Renal pelvis (tissue), 12 donors: ENCODE measurements at places on chromosomes 3 and 15. TPM values are rescaled to one million over a fixed set of nuclear protein-coding genes. Genes with fewer than 3 reads are reported as not detected.

DNA sequence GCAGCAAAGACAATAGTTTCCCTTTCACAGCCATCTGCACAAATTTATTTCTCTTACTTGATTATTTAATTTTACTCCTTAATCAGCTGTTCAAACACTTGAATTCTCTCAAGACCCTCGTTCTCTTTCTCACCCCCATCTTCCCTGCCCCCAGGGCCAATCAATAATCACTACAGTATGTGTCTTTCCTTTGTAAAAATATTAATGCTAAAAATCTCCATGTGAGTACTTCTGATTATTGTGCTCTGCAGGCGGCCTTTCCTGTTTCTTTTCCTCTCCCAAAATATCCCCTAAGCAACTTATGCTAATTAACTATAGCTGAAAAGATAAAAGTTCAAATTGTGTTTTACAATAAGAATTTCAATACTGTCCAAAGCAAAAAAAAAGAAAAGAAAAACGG lies 617.0 kb upstream of the CBLB start:
- no peak for DNase-seq

- no peak for DNase-seq
These were observed 115.5 kb downstream of the GMNC start for GRCh38 chr3:190746986-190747385.

DNA sequence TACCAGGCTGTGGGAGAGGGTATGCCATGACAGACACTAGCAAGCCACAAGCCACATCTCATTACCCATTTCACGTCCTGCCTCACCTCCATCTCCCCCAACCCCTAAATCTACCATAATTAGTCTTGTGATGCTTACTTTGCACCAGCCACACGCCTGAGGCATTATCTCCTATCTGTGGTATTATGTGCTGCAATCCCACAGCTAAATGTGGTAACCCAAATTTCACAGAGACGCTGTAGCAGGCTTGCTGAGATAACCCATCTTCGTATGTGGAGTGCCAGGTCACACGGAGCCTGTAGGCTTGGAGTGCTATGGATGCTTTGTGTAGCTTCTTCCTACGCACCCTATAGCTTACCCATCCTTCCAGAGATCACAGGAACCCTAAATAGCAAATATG lies 256.7 kb upstream of the KCNH8 start:
- no peak for DNase-seq

- no peak for DNase-seq
These were observed 300.4 kb upstream of the RASGRP1 start for GRCh38 chr15:38864827-38865581.

GRCh38 chr3:10546181-10546624 lies 40.8 kb upstream of the ATP2B2 start:
- DNase-seq: no peak

DNA sequence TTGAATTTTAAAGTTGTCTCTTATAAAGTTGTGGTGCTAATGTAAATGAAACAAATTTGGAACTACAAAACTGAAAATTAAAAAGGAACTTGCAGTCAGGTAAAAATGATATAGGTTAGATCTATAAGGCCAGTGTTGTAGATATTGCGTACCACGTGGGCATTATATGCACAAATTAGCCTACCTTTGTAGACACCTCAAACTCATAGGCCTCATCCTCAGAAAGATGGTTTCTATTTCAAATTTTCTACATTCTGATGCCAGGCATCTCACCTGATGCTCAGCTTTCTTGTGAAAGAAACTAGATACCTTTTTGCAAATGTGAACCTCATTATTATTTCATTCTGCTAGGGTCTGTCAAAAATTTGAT lies 25.6 kb downstream of the TMEM207 start:
- DNase-seq: no peak

- no peak for DNase-seq
These were observed 4.5 kb downstream of the PLXNB1 start for GRCh38 chr3:48425281-48425812.

DNA sequence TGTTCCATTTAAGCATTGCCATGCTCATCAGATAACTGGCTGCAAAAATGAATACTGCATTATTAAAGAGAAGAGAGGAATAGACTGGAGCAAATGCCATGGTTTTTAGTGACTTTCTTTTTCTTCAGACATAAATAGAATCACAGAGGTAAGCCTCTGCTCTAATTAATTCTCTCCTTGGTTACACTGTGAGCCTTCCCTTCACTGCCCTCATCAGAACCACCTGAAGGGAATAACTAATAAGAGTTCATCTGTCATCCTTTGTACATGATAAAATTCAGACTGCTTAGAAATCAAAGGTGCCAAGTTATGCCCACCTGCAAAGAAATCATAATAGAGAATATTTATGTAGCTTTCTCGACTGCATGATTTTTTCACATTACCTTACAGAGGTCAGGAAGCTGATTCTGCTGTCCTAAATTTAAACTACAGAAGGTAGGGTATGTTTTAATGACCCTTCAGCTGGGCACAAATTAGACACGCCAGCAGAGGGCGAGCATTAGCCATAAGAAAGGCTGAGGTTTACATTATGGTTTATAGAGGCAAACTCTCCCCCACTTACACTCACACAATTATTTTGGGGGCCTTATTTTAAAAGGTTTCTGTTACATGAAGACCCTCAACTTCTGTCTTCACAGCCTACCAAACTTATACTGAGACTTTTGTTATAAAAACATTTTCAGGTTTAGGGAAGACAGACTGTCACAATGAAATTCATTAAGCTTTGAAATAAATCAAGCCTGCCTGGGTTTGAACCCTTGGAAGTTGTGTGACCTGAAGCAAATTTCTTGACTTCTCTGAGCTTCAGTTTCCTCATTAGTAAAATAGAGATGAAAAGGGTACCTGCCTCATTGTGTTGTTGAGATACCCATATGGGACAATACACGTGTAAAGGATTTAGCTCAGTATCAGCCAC lies 15.3 kb upstream of the UNC13C start:
- DNase-seq: peak; percentile 12

DNA sequence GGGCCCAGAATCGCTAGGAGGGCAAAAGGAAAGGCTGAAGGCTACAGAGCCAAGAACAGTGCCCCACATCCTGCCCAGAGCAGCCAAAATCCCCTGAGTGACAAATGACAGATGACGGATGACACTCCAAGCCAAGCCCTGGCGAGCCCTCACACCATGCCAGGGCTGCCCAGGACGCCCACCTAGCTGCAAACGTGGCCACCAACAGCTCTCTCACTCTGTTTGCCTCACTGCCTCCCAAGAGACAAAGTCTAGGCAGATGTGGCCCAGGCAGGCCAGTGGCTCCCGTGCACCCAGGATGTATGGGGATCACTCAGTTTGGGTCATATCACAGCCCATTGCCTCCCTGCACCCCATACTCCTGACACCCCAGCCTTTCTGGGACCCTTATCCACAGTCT lies 270.1 kb upstream of the NSMCE3 start:
- no peak for DNase-seq

GRCh38 chr3:101423984-101424888 lies 88.8 kb downstream of the SENP7 start:
- no peak for DNase-seq

DNA sequence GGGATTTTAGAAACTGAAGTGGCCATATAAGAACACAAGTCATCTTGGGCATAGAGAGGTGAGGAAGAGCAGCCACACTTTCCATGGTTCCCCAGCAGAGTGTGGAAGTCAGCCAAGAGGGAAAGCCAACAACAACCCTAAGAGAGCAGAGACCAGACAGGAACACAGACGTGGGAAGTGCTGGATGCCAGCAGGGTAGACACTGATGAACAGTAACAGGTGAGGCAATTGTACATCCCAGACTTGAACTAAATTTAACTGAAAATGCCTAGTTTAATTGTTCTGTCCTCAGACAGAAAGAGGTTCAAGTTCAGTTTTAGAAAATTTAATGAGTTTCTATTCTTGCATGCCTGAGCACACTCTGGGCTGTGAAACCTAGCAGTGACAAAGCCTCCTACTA lies 212.1 kb downstream of the ATP8B4 start:
- no peak for DNase-seq

GRCh38 chr15:67855842-67856241 lies 16.0 kb upstream of the RNU6-1 start:
- DNase-seq: no peak

DNA sequence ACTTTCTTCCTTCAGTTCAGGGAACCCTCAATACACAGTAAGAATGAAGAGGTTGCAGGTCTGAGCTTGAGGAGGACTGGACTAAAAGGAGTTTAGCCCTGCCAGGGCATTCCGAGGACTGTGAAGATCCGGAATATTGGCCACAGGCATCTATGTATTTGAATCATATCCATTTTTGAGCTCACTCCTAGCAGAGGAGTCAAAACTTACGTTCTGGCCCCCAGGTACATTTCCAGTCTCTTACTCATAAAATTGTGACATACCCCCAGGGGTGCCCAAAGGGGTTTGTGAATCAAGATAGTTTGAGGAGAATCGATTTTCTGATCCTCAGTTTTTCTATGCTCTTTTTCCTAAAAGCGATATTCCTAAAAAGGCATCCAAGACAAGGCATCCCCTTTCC lies 27.6 kb upstream of the SRP14 start:
- no peak for DNase-seq

- DNase-seq: no peak
These were observed 201.3 kb downstream of the XXYLT1 start for GRCh38 chr3:195069501-195070251.

DNA sequence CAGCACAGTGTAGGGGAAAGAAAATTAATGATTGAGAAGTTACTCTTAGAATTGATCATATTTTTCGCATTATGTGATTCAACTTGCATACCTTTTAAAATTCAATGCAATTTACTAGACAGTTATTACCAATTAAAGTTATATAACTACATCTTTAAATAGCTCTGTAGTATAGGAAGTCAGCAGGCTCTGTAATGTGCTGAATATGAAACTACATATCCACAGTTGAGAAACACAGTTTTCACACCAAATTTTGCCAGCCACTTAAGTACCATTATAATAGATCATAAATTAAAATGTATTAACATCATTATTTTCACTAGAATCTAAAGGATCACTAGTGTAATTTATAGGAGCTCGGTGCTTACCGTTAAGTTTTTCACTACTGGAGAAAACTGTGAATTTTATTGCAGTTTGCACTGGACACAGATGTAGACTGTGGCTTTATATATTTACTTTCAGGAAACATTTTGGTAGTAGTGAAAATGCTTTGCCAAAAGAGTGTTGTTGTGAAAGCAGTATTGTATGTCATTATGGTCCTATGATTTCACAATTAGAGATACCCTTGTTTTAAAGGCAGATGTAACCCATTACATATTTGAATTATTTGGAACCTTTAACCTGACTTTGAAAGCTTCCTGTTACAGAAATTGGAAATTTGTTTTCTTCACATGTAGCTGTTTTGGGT lies 113.6 kb downstream of the PLCL2 start:
- no peak for DNase-seq

GRCh38 chr15:85515212-85515611 lies 134.8 kb downstream of the AKAP13 start:
- no peak for DNase-seq

- no peak for DNase-seq
These were observed 53.5 kb downstream of the MSL2 start for GRCh38 chr3:136142592-136142991.

GRCh38 chr3:20747741-20748140 lies 561.7 kb upstream of the SGO1 start:
- no peak for DNase-seq

DNA sequence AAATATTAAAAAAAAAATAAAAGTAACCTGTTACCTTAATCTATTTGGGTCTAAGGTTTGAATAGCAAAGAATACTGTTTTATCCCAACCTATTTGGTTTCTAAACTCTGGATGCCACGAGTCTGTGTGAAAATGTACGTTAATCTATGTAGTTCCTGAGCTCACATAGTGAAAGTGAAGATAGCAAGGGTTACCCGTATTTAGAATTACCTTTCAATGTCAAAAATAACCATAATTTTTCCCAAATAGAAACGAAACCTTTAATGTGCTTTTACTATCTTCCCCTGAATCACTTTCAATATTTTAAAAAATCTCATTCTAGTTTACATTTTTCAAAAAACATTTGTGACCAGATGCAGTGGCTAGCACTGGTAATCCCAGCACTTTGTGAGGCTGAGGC lies 5.8 kb upstream of the USP50 start:
- DNase-seq: no peak

- DNase-seq: no peak
These were observed 35.1 kb downstream of the SLMAP start for GRCh38 chr3:57791245-57791644.

- no peak for DNase-seq
These were observed 21.4 kb downstream of the MB21D2 start for GRCh38 chr3:192896208-192896607.

- DNase-seq: no peak
These were observed 96.3 kb downstream of the IGSF11 start for GRCh38 chr3:118938183-118938961.

- DNase-seq: no peak
These were observed 38.1 kb downstream of the FSIP1 start for GRCh38 chr15:39744334-39745103.

DNA sequence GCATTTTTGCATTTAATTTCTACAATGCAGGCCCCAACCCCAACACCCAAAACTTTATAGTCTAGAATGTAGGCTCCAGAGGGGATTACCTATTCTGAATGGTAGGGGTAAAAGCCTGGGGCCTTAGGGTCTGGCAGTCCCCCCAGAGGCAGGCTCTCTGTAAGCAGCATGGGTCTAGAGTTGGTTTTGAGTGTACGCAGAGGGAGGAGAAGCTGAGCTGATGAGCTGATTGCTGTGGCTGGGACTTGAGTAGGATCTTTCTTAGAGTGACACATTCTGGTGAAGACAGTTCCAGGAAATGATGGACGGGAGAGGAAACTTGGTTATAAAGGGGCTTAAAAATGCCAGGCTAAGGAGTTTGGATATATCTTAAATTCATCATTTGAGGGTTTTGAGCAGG lies 2.1 kb downstream of the LPP start:
- no peak for DNase-seq

DNA sequence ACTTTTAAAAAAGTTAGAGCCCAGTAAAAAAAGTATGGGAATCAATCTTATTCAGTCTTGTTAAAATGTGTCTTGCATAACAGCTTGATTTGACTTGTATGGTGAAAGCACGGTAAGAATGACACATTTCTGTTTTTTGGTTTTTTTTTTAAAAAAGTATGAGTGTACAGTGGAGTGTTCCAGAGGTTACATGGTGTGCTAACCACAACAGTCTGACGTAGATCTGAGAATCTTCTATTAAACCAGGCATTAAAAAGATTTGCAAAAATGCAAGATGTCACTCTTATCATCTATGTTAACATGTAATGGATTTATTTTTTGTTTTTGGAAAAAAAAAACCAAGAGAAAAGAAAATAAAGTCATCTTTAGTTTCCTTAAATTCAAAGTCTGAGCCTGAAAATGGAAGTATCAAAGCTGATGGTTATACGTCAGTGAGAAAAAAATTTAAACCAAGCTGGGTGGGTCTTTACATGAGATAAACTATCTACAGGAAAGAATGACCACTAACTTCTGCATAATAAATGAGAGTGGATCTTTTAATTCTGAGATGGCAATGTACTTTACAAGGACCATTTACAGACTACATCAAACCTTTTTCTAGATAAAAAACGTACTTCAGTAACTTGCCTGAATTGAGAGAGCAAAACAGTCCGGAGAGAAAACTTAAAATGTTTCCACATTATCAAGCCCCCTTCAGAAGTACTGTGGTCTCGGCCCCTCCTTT lies 1.6 kb downstream of the GABPB1 start:
- DNase-seq: peak; percentile 21

FBXL22 gene
- 1.6 TPM for polyA plus RNA-seq

OR5K2 gene
- 0.81 TPM for polyA plus RNA-seq

RTP4 gene
- 0.37 TPM for polyA plus RNA-seq

CD96 gene
- 1.4 TPM for polyA plus RNA-seq

CCDC39 gene
- polyA plus RNA-seq: 4.9 TPM

NXPE3 gene
- 7.1 TPM for polyA plus RNA-seq

DNASE1L3 gene
- polyA plus RNA-seq: 2.7 TPM

CYP1A2 gene
- polyA plus RNA-seq: 0.09 TPM

PIF1 gene
- 19.8 TPM for polyA plus RNA-seq

MRPS22 gene
- polyA plus RNA-seq: 60.3 TPM

WWTR1 gene
- 119 TPM for polyA plus RNA-seq

FBXW12 gene
- polyA plus RNA-seq: 1.1 TPM
